ENCODE measurements at places on chromosomes 2 and 18.

DNA sequence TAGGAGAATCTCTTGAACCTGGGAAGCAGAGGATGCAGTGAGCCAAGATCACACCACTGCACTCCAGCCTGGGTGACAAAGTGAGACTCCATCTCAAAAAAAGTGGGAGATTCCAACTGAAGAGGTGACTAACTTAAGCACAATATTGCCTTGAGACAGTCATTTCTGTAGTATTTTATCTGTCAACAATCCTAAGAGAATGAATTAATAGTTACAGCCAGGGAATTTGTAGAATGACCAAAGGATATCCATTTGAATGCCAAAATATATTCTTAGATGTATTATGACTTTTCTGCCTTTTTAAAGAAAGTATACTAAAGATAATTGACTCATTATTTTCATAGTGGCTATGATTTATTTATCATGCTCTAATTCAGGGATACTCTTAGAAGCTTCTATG is 40.7 kb upstream of the CCDC150 start:
- no peak for DNase-seq

DNA sequence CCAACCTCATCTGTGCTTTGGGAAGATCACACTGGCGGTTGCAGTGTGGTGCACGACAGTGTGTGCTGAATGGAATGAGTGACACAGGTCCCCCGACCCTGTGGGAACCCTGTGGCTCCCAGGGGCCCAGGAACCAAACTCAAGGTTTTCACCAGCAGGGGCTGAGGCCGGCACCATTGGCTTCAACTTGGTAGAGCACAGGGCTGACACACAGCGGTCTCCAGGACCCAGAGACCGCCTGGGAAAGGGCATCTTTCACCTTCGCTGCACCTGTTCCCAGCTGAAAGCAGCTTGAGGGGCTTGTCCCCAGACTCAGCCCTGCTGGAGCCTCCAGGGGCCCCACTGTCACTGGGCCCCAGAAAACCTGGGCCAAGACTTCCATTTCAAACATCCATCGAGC is 59.0 kb upstream of the ODC1 start:
- no peak for DNase-seq

DNA sequence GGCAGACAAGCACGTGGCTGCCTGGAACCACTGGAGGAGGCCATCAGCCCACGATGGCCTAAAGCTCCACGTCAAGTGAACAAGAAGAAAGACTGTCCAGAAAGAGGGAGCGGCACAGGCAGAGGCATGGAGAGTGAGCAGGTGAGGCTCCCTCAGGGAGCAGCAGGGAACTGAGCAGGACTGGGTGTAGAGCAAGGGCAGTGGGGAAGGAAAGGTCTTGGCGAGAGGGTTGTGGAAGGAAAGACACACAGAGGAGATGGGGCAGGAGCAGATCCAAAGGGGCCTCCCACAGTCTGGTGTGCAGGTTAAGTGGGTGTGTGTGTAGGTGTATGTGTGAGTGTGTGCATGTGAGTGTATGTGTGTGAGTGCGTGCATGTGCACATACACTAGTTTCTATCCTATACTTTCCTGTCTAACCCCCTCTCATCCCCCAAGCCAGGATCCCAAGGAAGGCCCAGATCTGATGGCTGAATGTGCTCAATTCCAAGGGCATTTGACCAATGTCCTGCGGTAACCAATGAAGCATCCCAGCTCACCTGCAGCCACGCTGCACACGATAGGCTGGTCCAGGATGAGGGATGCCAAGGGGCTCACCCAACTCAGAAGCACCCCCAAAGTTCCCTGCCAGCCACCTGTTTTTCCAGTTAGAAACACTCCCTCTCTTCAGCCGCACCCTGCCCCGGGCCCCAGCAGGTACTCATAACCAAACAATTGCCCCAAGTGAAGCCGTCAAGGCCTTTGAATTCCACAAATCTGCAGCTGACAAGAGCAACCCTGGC is 262.5 kb upstream of the RAB6C start:
- no peak for DNase-seq

GRCh38 chr2:88355486-88355885 is 97.0 kb downstream of the FOXI3 start:
- DNase-seq: no peak

- no peak for DNase-seq
Observed at GRCh38 chr2:70620020-70620419, 66.4 kb upstream of the TGFA start.

DNA sequence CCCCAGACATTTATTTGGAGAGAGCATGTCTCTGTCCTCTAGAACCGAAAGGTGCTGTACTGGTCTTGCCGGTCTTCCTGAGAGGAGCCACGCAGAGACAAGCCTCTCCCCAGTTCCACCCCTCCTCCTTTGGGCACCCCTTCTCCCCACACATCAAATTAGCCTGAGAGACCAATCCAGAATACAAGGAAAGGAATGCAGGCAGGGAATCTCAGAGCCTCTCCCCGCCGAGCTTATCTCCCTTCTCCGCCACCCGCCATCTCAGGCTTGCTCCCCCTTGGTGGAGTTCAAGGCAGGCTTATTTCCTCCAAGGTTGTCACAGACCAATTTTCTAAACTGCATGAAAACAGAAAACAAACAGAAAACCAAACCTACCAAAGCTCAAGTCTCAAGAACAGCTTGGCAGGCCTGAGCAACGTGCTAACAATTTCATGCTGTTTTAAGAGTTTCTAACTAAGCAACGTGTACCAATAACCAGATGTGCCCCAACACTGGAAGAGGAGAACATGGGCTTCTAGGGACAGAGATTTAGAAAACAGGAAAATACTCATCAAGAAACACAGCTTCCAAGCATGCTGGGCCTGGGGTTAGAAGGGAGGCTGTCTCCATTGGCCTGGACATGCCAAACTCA is 124.5 kb upstream of the PKDCC start:
- DNase-seq: no peak

DNA sequence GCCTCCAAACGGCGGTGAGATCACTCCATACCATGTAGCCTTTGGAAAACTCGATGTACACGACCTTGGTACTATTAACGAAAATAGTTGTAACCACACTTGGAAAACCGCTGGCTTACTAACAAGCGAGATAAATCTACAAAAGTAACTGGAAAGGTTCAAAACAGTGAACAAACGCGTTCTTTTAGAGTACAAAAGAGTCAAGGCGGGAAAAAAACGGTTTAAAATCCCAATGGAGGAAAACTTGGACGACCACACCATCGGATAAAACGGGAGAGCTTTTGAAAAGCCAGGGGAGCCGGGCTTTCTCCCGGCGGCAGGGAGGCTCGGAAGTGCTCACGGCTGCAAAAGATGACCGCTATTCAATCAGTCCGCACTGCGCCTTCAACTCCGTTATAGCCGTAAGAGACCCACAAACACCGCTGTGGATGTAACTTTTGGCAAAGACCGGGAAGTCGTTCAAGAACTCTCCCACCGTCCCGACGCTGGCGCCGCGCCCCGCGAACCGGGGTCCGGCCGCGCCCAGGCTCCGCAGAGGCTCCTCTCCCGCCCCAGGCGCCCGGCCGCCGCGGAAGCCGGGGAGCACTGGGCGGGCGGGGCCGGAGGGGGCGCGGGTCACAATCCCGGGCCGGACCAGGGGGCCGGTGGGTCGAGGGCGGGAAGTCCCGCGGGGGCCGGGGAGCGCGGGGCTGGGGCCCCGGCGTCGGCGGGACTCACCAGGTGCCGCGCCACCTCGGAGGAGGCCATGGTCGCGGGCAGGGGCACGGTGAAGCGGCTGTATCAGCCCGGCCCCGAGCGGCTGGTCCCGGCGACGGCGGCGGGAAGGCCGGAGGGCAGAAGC is 465 bp downstream of the SEPTIN10 start:
- DNase-seq: peak; percentile 4

DNA sequence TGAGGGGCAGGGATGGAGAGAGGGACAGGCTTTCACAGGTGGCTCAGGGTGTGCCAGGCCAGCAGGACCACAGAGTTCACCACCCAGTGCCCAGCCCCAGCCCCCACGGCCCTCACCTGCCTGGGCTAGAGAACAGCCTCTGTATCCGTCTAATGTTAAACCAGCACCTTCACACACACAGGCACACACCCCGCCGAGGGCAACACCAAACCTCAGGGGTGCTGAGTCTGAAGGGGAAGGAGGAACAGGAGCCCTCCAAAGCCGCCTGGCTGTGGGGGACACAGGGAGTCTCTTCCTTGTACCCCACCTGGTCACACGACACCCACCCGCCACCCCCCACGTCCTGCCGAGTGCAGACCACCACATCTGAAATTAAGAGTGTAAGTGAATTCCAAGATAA is 205.8 kb upstream of the SALL3 start:
- DNase-seq: no peak

- DNase-seq: no peak
Observed at GRCh38 chr2:72116081-72116533, 31.6 kb downstream of the CYP26B1 start.

DNA sequence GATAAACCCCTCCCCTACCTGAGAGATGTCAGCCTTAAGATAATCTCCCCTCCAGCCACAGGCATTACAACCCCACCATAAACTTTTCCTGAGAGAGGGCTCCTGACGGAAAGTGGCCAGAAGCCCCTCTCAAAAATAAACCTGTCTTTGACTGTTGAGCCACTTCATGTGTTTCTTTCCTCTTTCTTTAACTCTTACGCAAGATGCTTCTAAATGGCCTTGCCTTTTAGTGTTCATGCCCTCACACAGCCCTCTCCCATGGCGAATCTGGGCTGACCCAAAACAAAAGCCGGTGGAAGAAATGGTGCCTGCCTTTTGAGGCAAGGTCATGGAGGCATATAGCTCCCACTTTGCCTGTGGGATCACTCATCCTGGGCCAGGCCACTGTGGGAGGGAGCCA is 54.4 kb downstream of the NAPG start:
- DNase-seq: no peak

DNA sequence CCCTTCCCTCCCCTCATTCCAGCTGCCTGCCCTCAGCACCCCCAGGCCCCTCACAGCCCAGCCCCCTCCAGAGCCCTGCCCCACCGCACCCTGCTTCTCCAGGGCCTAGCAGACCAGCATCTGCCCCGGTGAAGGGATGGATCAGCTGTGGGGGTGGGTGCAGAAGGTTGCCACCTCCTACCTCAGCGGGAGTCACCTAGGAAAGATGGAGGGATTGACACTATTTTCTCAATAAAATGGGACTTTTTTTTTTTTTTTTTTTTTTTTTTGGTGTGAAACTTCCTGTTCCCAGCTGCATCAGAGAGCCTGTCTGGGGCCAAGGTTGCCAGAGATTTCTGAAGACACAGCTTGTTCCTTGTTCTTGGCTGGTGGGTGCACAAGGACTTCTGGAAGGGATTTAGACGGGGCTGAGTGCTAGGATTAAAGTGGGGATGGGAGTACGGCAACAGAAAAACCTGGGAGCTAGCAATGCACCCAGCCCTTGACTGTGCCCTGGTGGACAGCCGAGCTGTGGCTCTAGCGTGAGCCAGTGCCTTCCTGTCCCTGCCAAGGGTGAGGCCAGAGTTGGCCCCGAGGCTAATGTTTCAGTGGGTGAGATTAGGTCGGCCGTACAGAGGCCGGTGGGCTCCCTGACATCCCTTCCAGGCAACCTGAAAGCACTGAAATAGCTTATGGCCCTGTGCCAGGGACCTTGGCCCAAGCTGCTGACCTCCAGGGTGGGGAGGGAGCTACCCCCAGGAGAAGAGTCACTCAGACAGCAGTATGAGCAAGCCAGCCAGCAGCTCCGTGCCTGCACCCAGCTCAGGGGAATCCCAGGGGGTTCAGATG is 4.6 kb downstream of the B3GNT7 start:
- no peak for DNase-seq

DNA sequence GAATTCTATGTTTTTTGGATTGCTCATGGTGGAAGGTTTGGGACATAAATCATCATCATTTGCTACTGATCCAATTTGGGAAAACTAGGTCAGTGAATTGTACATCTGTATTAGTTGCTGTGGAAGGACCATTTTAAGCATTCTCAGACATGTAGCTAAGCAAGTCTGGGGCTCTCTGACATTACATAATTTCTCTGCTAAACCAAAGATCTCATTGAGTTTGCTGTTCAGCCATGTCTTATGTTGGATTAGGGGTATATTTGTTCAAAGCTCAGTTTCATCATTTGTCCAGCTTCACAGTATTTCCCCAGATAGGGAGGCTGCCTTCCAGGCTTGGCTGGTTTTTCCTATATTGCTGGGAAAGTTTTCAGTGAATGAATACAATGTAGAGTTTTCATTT is 399.7 kb downstream of the MTX2 start:
- DNase-seq: no peak

DNA sequence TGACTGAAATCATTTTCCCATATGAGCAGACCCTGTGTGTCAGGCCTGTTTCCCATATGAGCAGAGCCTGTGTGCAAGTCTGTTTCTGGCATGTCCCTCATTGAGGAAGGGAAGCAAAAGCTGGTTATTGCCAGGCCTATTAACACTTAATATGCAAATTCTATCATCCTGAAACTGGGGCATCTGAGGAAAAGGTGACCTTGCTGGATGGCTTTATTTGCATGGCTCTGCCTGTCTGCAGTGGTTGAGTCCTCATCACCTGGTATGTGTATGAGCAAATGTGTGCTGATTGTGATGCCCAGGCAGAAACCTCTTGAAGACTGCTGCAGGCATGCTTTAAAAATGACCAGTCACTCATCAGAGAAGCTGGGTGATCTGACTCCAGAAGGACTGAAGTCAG is 31.2 kb downstream of the EIF4E2 start:
- no peak for DNase-seq

DNA sequence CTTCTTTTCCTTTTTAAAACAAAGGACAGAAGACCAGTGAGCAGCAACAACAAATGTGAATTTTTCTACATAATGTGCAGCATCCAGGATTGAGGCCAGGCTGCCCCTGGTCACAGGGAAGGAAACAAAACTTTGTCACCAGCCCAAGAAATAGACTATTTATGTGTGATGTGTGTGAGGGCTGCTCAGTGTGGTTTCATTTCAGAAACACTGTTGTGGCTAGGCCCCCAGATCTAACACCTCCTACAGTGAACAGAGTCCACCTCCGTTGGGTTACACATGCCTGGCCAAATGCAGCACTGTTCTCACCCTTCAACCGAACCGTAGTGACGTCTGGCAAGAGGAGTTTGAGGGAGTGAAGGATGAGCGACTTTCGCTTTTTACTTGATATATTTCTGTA is 146.3 kb upstream of the RIOK3 start:
- DNase-seq: no peak

- no peak for DNase-seq
Observed at GRCh38 chr2:162433491-162433890, 89.6 kb downstream of the GCA start.

DNA sequence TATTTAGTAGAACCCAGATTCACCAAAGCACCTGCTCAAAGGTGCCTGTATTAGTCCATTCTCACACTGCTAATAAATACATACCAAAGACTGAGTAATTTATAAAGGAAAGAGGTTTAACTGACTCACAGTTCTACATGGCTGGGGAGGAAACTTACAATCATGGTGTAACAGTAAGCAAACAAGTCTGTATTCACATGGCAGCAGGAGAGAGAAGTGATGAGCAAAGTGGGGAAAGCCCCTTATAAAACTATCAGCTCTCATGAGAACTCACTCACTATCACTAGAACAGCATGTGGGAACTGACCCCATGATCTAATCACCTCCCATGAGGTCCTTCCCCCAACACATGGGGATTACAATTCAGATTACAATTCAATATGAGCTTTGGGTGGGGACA is 28.0 kb upstream of the DDX18 start:
- no peak for DNase-seq

DNA sequence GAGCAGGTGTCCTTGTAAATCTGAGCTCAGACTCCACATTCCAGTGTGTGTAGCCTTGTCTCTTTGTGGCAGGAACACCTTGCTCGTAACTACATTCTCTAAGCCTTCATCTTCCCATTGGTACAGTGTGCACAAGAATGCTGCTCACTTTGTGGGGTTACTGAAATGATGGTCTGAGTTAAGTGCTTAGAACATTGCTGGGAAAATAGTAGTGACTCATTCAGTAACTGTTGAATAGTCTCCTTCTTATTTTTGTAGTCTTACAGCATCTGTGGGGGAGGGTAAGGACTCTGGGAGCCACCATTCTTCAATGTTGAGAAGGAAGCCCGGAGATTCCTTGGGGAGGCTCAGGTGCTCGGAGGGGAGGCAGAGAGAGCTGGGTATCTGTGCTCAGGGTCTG is 236.0 kb upstream of the HDAC4 start:
- DNase-seq: no peak
